Fibroblast of gingiva (primary cell): ENCODE measurements at places on chromosomes 12 and 14.

GRCh38 chr14:76647697-76648298 lies 113.5 kb upstream of the VASH1 start:
- peak; percentile 36 for DNase-seq

DNA sequence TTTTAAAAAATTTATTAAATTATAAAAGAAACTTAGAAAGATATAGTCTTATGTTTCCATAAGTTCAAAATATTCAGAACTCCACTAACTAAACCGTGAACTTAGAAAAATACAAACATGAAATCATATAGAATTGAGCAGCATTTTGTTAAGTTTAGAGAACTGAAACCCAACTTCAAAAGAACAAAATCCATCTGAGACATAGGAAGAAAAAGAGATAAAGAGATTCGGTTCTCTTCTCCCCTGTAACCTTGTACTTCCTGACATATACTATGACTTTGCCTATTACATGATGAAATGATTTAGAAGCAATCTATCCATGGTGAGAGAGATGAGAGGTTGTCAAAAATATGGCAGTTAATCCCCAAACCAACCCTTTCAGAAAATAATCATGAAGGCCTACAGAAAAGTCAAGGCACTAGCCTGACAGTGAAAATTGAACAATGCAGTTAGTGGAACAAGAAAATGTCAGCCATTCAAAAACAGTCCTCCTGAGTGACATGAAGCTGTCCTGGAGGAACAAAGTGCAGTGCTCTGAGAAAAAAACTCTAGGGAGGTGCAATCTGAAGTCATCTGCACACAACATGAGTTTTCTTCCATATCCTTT lies 44.0 kb downstream of the C12orf50 start:
- DNase-seq: no peak

- peak; percentile 54 for DNase-seq
These were observed 10.5 kb downstream of the E2F7 start for GRCh38 chr12:77054851-77055250.

DNA sequence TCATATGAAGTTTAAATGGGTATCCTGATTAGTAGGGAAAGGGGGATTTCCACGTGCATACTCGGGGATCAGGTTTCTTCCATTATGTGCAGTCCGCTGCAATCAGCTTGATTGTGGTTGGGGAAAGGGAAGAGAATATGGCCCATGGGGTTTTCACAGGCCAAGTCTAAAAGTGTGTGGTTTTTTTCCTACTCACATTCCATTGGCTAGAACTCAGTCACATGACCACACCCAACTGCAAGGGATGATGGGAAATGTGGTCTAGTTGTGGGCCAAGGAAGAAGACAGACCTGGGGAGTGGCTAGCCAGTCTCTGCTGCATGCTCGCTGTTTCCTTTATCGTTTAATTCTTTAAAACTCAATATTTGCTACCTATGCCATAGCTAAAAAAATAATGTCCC lies 105.1 kb downstream of the PRIMA1 start:
- no peak for DNase-seq

- no peak for DNase-seq
These were observed 55.4 kb upstream of the RFX4 start for GRCh38 chr12:106527356-106527755.

DNA sequence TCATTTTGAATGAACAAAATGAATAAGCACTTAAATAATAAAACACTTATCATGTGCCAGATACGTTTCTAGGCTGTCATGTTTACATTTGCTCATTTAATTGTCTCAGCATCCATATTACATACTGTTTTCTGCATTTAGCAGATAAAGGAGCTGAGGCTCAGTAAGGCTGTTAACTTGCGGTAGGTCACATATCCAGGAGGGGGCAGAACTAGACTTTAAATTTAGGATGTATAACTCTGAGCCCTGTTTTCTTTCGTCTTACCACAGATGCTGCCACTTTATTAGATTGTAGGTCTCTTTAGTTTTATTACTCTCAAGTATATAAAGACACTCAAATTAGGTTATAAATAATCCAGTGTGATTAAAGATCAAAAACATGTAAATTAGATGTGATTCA lies 17.7 kb downstream of the IRAK4 start:
- peak; percentile 11 for DNase-seq
